ENCODE measurements at places on chromosomes 12 and 14.

- no peak for DNase-seq
Measured at GRCh38 chr14:105163040-105163742, 5.4 kb downstream of the JAG2 start.

GRCh38 chr12:104669089-104669721, 212.5 kb downstream of the CHST11 start:
- no peak for DNase-seq

- no peak for DNase-seq
Measured at GRCh38 chr14:100654025-100654813, 67.0 kb upstream of the BEGAIN start.

DNA sequence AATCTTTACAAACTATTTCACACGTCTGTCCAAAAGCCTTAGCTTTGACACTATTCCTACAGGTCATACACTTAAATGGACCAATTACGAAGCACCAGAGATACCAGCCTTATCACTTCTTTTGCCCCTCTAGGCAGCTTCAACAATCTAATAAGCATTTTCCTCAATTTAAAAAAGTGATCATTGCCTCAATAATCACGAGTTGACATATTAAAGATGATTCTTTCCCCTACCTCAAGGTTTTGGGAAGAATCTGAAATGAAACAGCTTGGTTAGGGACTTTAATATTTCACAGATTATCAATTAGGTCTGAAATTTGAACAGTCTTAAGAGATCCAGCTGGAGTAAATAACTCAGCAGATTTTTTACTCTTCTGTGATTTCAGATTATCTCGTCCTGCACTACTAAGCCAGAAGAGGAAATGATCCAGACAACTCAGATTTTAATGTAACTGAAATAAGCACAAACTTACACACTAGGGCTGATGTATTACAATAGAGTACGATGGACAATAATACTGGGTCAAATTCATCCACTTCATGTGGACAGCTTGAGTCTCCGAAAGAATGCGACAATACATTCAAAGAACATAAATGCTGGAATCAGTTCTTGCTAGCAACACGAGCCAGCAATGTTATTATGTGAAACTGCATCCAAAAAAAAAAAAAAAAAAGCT, 15.9 kb downstream of the UBE2N start:
- no peak for DNase-seq

- DNase-seq, result no peak
Measured at GRCh38 chr14:72347118-72347517, 414.9 kb downstream of the RGS6 start.

GRCh38 chr12:86948851-86949250, 692.7 kb upstream of the MGAT4C start:
- no peak for DNase-seq

DNA sequence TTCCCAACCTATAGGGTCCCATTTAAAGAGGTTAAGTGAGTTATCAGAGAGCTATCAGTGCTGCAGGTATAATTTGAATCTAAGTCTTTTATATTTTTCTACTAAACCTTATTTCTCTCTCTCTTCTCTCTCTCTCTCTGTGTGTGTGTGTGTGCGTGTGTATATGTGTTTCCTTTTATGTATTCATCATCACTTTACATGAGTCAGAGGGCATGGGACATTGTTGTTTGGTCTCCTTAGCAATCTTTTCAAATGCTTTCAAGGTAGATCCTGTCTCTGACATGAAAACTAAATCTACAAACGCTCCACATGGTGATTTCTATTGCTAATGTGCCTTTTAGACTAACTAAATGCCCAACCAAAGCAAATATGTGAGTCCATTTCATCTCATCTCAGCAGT, 459.7 kb downstream of the BTG1 start:
- no peak for DNase-seq

- DNase-seq, result no peak
Measured at GRCh38 chr12:12612358-12612757, 682 bp downstream of the CREBL2 start.

GRCh38 chr14:38238332-38238731, 17.6 kb downstream of the CLEC14A start:
- no peak for DNase-seq

DNA sequence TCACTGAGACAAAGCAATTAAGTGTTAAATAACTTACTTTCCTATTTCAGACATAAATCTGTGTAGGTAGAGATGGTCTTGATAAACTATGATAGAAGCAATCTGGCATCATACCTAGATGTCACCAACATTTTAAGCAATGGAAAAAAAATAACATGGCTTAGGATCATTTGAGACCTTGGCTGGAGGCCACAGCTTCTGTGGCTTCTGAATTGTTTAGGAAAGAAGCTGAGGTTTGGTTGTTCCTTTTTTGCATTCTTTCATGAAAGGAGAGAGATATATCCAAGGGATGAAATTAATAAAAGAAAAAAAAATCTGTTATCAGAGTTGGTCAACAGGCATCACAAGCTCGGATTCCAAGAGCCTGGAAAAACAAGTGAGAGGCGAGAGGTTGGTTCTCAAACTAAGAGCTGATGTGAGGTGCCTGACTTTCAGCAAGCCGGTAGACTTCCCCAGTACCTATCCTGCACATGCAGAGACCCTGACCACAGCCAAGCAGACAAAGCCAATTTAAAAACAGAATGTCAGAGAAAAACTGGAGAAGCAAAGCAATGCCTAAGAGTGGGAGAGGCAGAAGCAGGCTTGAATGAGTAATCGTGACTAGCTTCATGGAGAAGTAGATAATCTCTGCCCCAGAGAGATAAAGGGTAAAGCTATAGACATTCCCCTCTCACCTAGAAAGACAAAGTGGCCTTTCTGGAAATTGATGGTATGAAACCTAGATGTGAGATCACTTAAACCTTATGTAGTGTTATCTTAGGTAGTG, 43.4 kb upstream of the ST8SIA1 start:
- no peak for DNase-seq

GRCh38 chr14:104972301-104973134, 5.7 kb downstream of the AHNAK2 start:
- DNase-seq, result no peak

DNA sequence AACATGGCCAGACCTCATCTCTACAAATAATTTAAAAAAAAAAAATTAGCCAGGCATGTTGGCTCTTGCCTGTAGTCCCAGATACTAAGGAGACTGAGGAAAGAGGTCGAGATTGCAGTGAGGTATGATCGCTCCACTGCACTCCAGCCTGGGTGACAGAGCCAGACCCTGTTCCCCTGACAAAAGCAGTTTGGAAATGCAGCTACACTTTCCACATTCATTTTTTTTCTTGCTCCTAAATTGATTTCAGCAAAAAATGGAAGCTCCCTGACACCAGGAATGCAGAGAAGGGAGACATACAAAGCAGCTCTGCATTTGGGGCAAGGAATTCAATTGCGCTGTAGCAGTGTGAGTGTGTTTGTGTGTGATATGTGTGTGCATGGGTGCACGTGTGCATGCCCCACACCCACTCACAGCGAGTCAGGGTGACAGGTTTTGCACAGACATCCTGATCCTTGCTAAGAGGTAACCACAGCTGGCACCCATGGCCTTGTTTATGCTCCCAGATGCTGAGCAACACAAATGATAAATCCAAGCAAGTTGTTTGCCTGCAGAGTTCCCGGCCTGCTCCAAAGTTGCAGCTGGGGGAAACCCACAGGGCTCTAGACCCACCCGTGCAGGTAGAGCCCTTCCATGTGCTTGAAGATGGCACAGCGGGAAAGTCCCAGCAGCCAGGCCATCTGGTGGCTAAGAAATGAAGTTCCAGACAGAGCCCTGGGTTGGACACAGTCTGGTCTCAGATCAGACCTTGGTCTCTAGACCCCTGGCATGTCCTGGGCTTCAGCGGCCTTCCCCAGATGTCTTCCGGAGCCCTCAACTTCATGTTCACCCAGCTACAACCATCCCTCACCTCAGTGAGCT, 25.9 kb upstream of the BDKRB2 start:
- DNase-seq, result no peak

- no peak for DNase-seq
Measured at GRCh38 chr12:131242741-131243496, 289.2 kb downstream of the ADGRD1 start.

DNA sequence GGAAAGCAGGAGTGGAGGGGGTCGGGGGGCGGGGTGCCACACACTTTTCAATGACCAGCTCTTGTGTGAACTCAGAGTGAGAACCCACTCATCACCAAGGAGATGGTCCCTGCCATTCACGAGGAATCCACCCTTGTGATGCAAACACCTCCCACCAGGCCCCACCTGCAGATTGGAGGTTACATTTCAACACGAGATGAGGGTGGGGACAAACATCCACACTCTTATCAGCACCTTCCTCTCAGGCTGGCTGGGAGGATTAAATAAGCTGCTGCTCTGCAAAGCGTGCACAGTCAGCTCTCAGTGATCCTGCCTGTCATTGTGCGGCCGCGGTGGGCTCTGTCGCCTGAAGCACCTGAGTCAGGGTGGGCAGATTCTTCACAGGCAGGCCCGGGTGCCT, 39.7 kb downstream of the AACS start:
- no peak for DNase-seq

Data from esophagus squamous epithelium (tissue), 5 donors.